Activated naive CD4-positive, alpha-beta T cell treated with anti-CD3 and anti-CD28 coated beads, Interleukin-2, amount 10 ng/mL, durations not matched to agents 7 days and 5 days (primary cell): ENCODE measurements at places on chromosomes 5 and 9.

DNA sequence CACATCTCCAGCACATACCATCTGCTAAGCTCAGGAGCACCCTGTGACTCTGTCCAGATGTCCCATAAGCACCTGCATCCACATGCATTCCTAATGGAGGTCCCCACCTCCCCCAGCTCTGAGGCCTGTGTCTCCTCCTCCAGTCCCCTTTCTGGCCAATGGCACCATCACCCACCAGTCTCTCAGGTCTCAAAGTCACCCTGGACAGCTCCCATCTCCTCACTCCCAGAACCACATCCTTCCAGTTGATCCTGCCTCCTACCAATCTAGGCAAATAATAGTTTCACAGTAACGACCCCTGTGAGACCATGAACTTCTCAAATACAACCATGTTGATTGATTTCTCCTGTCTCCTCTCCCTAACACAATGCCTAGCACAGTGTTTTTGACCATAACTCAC, 40.1 kb downstream of the GGTA1 start:
- no peak for DNase-seq

DNA sequence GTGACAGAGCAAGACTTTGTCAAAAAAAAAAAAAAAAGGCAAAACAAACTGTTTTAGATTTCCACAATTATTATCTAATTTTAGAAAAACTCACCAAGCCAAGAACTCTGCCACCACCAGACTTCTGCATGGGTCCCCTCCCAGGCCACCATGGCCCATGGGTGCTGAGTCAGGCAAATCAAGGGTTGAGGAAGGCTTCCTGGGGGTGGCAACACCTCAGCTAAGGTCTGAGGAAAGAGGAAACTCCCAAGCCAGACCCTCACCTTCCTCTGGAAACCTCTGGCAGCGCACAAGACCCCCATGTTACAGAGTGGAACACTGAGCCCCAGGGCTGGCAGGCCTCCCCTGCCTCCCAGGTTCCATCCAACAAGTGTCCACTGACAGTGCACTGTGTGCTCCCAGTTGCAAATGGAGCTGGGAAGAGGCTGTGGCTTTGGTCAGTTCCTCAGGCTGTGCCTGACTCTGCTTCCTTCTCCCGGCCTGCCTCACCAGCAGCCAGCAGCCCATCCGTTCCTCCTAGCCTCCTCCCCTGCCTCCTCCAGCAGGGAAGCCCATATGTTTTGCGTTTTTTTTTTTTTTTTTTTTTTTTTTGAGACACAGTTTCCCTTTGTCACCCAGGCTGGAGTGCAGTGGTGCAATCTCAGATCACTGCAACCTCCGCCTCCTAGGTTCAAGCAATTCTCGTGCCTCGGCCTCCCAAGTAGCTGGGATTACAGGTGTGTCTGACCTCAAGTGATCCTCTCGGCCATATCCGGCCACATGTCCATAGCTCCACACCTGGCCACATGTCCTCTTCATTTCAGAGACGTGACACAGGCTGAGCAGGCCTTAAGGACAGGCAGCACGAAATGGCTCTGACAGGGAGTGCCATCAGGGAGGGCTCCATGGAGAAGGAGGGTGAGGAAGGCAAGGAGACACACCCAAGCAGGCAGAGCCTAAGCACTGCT, 3.5 kb upstream of the SUSD3 start:
- DNase-seq = no peak

- no peak for DNase-seq
Observed at GRCh38 chr5:54180630-54181031, 129.7 kb downstream of the ARL15 start.

- DNase-seq = no peak
Observed at GRCh38 chr9:36436909-36437308, 36.8 kb upstream of the RNF38 start.

DNA sequence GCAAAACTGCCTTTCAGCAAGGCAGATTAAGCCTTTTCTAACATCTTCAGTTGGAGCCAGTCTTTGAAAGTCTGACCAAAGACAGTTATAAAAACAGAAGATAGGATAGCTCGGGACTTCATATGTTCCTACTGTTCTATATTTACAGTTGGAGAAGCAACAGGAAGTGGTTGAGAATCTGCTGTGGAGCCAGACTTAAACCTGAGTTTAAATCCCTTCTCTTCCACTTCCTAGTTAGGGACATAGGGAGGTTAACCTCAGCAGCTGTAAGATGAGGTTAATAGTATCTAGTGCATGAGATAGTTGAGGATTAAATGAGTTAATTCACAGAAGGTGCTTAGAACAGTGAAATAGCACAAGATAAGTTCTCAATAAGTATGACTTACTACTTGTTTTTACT, 84.5 kb upstream of the FREM1 start:
- no peak for DNase-seq

GRCh38 chr5:167358868-167359492, 932.5 kb upstream of the WWC1 start:
- no peak for DNase-seq

- no peak for DNase-seq
Observed at GRCh38 chr9:3692606-3693005, 166.8 kb upstream of the RFX3 start.

GRCh38 chr5:83595217-83595616, 123.7 kb downstream of the VCAN start:
- DNase-seq = no peak

- DNase-seq = no peak
Observed at GRCh38 chr5:144422018-144422727, 251.5 kb downstream of the KCTD16 start.

GRCh38 chr9:6382681-6383080, 30.3 kb upstream of the UHRF2 start:
- no peak for DNase-seq

DNA sequence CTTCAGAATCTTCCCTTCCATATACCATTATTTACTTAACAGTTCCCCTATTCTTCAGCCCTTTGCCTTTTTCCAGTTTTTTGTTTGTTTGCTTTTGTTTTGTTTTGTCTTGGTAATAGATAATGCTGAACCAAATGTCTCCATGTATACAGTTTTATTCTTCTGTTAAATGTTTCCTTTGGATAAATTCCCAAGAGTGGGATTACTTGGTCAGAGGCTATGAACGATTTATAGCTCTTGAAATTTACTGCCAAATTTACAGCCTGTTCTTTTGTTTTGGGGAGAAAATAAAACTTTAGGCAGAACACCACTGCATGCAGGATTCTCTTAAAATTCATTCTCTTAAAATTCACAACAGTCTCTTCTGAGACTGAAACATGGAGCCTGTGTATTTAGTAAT, 38.6 kb downstream of the NR4A3 start:
- no peak for DNase-seq

GRCh38 chr9:20634895-20635294, 12.6 kb upstream of the MLLT3 start:
- DNase-seq = no peak

GRCh38 chr9:76658510-76659231, 105.6 kb upstream of the PCA3 start:
- no peak for DNase-seq

- DNase-seq = no peak
Observed at GRCh38 chr5:113274836-113275414, 159.9 kb downstream of the TSSK1B start.

- DNase-seq = peak; percentile 56
Observed at GRCh38 chr5:141524604-141525597, 36.0 kb downstream of the PCDHGC5 start.

GRCh38 chr9:4842734-4843133, 50.0 kb downstream of the RCL1 start:
- DNase-seq = no peak

DNA sequence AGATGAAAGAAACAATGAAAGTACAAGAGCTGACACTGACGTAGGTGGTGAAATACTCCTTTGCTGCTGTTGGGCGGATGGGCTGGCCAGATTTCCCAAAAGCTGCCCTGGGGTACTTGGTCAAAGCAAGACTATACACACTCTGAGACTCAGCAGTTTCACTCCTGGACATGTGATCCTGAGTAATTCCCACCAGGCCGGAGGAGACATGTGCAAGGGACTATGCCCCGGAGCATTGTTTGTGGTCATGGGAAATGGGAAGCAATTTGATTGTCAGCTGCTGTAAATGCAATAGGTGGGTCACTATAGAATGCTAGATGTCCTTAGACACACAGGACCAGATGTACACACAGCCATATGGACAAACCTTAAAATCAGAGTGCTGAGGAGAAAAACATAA, 116.1 kb downstream of the DCP2 start:
- no peak for DNase-seq

GRCh38 chr5:158869092-158869491, 230.6 kb downstream of the EBF1 start:
- no peak for DNase-seq

DNA sequence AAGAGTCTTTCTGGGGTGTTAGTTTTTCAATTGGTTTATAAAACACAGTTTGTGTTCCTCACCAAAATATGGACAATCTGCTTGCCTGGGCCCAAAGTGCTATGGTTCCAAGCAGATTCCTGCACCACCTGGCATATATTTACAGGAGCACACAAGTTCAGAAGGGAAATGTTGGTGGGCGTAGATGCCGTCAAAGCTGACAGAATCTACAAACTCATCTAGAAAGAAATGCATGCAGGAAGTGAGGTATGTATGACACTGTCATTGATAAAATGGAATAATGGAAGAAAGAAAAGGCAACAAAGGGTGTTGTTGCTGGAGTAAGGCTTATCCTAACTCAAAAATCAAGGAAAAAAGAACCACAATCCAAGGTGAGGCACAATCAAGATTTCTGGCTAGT, 225.8 kb downstream of the MLLT3 start:
- no peak for DNase-seq

DNA sequence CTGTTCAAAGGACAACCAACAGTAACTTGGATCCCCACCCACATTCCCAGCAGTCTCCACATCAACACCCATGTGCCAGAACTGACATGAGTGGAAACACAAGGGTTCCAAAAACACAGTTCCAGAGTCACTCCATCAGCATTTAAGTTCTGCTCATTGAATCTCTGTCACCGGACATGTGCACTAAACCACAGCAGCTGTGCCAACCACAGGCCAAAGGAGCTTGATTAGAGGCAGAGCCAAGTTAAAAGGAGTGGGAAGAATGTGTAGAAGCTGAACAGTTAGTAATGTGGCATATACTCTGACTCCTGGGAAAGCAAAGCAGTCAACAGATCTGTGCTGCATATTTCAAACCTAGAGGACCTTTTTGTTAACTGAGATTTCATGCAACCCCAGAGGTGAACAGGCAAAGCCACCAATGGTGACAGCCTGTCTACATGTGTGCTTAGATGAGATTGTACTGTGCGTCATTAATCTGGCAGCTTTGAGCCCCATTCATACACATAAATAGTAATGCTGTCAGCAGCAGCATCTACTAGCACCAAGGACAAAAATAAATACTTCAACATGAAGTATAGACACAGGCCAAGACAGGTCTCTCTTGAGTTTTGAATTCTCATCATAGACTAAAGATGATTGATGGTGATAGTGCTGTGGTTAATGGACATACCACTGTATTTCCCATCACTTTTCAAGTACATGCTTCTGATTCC, 16.4 kb upstream of the FST start:
- DNase-seq = no peak

DNA sequence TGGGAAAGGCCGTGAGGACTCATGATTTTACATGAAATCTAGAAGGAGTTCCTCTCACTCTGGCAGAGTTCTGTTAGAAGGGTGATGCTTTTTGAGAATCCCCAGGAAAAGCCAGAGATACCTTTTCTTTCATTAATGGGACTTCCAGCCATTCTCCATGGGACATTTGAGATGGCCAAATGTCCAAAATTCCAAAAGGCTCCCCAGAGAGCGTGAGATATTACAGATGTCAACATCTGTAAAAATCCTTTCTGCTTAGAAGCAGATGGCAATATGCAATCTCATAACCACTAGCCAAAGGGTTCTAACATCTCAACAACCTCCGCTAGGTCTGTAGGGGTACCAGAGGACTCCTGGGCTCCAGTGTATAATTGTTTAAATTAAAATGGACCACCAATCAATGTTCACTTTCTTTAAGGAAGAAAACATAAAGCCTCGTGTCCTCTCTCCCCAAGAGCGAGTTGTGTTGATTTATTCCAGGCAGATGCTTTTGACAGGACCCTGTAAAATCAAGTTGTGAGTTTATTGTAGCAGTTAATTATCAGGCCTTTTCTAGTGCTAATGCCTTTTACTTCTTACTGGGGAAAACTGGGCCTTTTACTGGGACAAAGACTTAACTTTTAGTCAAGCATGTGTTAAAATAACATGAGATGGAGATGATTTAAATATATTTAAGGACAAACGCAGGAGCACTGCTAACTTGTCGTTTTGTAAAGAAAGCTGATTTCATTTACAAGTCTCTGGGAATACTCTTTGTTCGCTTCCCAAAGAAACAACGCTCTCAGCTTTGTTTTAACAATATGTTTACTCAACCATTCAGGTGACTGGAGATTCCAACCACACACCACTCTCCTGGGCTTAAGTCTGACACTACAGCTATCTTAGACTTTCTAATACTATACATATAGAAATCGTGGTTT, 4.8 kb downstream of the GAS1 start:
- no peak for DNase-seq

- DNase-seq = no peak
Observed at GRCh38 chr9:111405701-111406100, 75.7 kb upstream of the OR2K2 start.

DNA sequence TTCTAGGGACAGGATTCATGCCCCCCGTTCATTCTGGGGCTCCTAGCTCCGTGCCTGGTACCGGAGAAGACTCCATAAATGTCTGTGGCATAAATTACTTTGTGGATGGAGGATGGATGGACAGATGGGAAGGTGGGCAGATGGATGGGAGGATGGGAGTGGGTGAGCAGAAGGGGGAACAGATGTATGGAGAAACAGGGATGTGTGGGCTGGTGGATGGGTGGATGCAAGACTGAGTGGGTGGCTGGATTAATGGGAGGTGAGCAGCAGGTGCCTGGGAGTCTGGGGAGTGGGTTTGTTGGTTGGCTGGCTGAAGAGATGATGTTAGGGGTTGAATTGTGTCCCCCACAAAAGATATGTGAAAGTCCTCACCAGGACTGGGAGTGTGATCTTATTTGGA, 43.5 kb downstream of the SARDH start:
- no peak for DNase-seq

DNA sequence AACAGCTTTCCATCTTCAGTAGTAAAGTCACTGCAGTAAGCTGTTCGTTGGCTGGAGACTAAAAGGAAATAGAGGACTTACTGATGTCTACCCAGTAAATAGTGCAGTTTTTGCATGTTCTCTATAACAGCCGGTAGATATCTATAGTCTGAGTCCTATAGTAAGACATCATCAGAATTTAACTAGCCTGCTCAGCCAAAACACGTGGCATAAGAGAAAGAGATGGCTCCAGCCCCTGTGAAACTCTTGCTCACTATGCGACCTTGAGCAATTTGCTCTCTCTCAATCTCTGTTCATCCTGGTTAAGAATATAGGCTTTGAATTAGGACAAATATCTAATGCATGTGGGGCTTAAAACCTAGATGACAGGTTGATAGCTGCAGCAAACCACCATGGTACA, 201.6 kb upstream of the PAPPA start:
- DNase-seq = no peak

- DNase-seq = no peak
Observed at GRCh38 chr5:142235050-142235797, 89.6 kb downstream of the SPRY4 start.

DNA sequence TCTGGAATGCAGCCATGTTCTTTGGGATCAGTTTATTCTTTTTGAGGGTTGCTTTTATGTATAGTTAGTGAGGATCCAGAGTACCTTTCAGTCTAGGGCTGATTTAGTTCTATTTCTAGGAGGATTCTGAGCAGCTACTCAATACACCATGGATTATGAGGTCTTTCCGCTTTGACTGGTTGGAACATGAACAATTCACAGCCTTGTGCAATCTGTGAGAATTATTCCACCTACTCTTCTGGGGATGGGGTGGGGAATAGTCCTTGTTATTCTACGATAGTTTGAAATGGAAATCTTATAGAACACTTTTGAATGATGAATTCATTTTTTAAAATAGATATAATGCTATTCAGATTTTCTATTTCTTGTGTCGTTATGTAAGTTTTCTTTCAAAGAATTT, 212.3 kb upstream of the ARRDC3 start:
- DNase-seq = no peak
